ENCODE measurements at places on chromosomes 11 and 22.

DNA sequence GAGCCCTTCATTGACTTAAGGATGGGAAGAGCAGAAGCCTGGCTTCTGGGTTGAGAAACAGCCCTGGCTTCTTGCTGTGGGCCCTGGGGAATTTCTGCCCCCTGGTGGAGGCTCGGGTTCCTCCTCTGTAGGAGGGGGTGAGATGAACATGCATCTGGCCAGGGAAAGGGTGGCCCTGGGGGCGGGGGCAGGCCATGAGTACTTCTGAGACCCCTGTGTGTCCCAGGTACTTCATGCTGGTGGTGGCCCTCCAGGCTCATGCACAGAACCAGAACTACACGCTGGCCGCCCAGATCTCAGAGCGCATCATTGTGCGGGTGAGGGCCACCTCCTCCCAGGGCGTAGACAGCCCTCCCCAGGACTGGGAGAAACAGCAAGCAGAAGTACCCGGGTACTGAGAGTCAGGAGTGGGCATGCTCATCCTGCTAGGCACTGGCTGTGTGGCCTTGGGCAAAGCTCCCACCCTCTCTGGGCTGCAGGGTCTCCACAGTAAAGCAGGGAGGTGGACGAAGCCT is 15.8 kb downstream of the TMEM258 start:
- DNase-seq = peak; percentile 67

GRCh38 chr11:60950933-60951605 is 907 bp downstream of the SLC15A3 start:
- no peak for DNase-seq

- peak; percentile 76 for DNase-seq
Measured at GRCh38 chr11:61187505-61188130, 15.7 kb upstream of the PGA3 start.

DNA sequence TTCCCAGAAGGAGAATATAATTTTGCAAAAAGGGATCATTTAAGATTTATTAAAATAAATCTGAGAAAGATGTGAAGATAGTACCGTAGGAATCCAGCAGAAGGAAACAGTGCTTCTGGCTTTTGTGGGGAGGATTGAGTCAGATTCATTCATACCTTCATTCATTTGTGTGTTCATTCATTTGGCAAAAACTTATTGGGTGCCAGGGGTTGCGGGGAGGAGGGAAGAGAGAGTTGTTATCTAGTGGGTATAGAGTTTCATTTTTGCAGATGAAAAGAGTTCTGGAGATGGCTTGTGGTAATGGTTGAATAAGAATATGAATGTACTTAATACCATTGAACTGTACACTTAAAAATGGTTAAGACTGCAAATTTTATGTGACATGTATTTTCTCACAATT is 31.1 kb downstream of the BMAL1 start:
- no peak for DNase-seq

- no peak for DNase-seq
Measured at GRCh38 chr11:1998290-1998689, 648 bp upstream of the H19 start.

- no peak for DNase-seq
Measured at GRCh38 chr22:39941601-39942000, 18.6 kb upstream of the TMA7B start.

DNA sequence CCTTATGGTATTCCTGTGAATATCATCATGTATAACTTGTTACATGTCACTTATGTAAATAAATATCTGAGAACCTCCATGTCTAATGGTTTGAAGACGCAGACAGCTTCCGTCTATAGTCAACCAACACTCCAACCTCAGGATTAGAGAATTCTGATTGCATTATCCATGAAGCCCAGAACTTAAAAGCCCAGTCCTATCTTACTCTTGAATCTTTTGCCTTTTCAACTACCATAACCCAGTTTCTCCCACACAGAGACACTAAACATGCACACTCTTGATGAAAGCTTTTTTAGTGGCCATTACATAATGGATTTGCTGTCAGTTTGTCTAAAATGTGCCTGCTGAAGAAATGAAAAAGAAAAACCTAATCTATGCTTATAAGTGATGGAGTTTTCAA is 1219.2 kb downstream of the LRRC4C start:
- no peak for DNase-seq

- no peak for DNase-seq
Measured at GRCh38 chr22:27723158-27723557, 78.4 kb downstream of the MN1 start.

DNA sequence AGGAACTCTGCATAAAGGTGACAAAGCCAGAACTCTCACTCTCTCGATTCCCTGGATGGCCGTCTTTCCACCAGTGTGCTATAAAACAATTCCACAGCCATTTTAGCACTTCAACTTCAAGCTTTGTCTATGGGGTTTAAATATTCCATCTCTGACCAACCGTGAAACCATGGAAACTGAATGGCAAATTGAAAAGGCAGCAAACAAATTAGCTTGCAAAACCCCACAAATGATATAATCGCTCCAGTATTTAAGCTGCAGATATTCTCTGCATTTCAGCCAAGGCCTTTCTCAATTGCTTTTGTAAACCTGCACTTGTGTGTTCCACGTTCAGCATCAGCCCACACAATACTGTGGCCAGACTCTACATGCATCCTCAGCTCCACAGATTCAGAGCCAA is 131.7 kb upstream of the ISX start:
- DNase-seq = no peak
